ENCODE measurements at places on chromosomes 7 and 10.

GRCh38 chr10:99329554-99330346, 594 bp downstream of the CNNM1 start:
- DNase-seq, result no peak

DNA sequence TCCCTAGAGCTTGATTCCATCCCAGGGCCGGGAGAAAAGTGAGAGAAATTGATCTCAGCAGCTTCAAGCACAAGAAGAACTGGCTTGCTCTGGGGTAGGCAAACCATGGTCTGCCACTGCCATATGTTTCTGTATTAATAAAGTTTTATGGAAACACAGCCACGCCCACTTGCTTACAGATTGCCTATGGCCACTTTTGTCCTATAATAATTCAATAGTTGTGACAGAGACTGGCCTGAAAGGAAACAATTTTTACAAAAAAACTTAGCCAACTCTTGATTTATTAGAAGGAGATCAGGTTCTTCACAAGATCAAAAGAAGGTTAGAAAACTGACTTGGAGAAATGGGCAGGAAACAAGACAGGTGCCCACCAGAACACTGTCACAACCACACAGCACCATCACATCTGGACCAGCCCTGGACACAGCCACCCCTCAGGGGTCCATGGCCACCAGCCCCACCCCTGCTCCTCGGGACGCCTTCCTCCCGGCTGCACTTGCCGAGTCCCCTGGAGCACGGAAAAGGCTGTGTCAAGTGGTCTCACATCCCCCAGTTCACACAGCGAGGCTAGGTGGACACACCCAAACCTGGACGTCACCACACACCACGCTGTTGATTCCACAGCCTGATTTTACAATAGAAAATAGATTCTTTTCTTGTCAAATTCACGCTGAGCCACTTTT, 85.4 kb downstream of the PTPRN2 start:
- DNase-seq, result no peak

DNA sequence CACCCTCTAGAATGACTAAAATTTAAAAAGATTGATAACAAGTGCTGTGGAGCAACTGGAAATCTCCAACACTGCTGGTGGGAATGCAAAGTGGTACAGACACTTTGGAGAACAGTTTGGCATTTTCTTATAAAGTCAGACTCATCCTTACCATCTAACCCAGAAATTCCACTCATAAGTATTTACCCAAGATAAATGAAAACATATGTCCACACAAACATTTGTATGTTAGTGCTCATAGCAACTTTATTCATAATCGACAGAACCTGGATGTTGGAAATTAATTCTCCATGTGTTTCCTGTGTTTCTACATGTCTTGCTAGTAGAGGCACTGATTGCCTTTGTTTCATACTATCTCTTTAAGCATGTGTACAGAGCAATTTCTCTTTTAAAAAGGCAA, 282.4 kb downstream of the AHR start:
- no peak for DNase-seq

DNA sequence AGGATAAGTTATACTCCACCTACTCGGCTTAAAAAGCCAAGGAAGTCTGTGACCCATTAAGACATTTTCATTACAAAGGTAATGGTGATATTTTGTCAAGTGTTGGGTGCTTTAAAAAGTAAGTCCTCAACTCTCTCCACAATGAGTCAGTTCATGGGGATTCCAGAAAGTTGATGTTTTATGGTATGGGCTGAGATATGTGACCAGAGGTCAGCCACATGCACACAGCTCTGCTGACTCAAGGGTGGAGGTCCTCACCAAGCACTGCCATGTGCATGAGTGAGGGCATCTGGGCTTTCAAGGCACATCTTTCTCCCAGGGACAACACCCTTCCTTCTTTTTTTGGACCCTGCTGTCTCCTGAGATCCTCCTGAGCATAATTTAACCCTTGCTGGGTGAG, 292.9 kb downstream of the PTEN start:
- DNase-seq, result no peak

- no peak for DNase-seq
Measured at GRCh38 chr7:28840592-28840995, 117.5 kb downstream of the TRIL start.

DNA sequence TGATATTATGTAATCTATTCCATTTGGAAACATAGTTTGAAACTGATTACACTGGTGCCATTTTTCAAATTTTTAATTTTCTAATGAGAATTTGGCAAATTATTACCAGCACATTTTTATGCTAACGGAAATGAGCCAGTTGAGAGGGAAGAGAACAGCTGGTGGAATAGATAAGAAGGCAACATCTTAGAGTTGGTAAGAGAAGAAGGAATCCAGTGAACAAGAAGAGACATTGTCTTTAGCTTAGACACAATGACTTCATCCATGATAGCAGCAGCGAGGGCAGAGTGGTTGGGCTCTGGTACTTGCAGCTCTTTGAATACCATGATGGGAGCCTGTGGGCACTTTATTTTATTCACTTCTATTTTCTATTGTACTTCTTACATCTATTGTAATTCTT, 89.6 kb downstream of the CHRM2 start:
- no peak for DNase-seq

GRCh38 chr10:42953684-42954674, 122.9 kb upstream of the RET start:
- no peak for DNase-seq

DNA sequence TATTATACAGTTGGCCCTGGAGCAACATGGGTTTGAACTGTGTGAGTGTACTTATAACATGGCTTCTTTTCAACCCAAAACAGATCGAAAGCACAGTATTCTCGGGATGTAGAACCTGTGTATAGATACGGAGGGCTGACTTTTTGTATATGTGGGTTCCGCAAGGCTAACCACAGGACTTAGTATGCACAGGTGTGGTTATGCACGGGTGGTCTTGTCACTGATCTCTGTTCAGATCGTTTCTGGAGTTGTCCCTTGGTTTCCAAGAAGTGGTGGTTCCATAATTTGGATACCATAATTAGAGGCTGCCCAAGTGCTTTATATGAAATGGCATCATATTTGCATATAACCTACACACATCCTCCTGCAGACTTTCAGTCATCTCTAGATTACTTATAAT, 10.9 kb upstream of the BHLHA15 start:
- DNase-seq, result no peak

DNA sequence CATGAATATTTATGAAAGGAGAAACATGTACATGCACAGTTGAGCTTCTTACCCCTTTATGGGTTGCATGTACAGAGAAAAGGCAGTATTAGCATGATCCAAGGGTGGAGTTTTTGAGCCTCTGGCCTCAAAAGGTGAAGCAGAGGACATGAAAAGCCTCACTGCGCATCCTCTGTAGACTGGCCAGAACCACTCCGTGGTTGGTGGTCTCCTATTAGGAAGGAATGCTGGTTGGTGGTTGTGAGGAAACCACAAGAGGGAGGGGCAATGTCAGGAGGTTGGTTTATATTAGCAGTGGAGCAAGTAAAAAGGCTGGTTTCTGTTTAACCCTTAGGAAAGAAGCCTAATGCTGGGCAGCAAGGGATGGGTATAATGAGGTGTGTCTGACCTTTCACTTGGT, 37.5 kb downstream of the AHCYL2 start:
- DNase-seq, result no peak

DNA sequence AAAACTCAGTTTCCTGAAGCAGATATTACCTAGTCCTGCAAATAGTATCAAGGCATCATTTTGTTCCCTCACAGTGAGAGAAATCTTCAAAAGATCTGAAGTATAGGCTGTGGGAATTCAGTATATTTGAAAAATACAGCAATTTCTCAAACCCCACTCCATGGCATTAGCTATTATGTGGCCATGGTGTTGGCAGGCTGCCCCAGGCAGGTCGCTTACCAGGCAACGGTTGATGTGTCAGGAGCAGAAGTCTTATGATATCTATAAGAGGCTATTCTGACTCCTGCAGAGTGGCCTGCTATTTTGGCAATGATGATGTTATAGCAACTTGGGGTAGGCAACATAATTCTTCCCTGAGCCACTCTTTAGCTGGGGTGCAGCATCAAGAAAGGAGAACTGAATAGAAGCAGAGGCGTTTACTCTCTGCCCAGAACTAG, 187.9 kb downstream of the PLXDC2 start:
- no peak for DNase-seq

DNA sequence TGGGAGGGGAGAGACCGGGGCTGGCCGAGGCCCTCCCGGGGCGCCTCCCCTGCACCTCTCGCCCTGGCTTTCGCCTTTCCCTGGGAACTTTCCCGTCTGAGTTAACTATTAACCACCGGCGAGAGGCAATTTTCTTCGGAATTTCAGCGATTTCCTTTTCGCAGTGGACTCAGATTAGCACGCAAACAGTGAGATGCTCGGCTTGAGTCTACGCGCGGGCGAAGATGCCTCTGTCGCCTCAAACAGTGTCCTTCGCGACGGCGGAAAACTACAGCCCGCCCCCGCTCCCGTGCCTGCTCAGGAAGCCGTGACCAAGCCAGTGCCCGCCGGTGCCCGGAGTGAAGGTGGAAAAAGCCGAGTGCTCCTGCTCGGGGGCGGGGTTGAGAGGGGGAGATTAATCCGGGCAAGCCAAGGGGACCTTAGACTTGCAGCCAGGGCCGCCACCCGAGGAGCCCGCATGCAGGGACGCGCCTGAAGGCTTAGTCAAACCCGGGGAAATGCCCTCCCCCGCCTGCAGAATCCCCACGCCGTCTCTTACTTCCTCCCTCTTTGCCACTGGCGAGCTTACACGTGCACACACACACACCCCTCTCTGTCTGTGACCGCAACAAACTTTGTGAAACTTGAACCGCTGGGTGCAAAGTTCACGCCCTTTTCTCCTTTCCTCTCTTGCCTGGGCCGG, 14.5 kb upstream of the PAX2 start:
- DNase-seq, result no peak

DNA sequence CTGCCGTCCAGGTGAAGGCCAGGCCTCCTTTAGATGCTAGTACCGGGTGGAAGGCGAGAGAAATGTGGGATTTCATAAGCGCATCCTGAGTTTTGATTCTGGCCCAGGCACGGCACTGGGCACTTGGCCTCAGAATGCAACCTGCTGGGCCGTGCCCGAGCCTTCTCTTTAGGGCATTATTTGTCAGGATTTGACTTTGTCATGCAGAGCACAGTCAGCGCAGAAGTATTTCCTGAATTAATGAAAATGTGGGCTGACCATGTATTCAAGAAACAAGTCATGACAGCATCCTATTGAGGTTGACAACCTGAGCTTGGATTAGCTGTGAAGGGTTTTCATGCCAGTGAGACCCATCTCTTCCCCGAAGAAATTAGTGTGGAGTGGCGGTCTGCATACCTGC, 34.4 kb downstream of the RCC1L start:
- DNase-seq, result no peak

- no peak for DNase-seq
Measured at GRCh38 chr7:6164491-6164890, 107.9 kb downstream of the CYTH3 start.

DNA sequence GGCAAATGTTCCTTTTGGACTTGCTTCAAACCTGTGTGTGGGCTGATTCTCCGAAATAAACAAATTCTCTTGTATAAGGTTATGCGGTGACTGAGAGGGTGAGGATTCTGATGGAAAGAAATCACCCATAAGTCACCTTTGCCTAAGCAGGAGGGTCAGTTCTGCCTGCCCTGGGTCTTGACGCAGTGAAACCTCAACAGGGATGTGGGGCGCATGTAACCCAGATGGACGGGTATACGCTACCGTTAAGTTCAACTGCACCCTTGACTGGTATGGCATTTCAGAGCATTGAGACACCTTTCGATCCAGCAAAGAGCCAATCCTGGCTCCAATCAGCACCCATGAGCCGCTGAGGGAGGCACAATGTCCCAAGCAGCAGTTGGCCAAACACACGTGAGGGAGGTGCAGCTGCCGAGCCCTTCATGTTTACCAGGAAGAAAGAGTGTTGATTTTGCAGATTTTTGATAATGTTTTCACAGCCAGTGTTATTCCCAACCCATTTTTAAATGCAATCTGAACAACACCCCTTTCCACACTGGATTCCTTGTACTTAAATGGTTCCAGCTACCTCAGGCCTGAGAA, 48.1 kb downstream of the SORBS1 start:
- DNase-seq, result no peak

- DNase-seq, result no peak
Measured at GRCh38 chr10:94218493-94219183, 144.1 kb downstream of the NOC3L start.

- no peak for DNase-seq
Measured at GRCh38 chr7:9711259-9711918, 1262.3 kb upstream of the PHF14 start.

DNA sequence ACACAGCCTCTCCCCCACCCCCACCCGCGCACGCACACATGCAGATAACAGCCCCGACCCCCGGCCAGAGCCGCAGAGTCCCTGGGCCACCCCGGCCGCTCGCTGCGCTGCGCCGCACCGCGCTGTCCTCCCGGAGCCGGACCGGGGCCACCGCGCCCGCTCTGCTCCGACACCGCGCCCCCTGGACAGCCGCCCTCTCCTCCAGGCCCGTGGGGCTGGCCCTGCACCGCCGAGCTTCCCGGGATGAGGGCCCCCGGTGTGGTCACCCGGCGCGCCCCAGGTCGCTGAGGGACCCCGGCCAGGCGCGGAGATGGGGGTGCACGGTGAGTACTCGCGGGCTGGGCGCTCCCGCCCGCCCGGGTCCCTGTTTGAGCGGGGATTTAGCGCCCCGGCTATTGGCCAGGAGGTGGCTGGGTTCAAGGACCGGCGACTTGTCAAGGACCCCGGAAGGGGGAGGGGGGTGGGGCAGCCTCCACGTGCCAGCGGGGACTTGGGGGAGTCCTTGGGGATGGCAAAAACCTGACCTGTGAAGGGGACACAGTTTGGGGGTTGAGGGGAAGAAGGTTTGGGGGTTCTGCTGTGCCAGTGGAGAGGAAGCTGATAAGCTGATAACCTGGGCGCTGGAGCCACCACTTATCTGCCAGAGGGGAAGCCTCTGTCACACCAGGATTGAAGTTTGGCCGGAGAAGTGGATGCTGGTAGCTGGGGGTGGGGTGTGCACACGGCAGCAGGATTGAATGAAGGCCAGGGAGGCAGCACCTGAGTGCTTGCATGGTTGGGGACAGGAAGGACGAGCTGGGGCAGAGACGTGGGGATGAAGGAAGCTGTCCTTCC, 620 bp downstream of the EPO start:
- no peak for DNase-seq

GRCh38 chr10:47254611-47255010, 45.4 kb upstream of the GDF10 start:
- DNase-seq, result no peak

- no peak for DNase-seq
Measured at GRCh38 chr7:149228831-149229471, 10.5 kb upstream of the ZNF212 start.

DNA sequence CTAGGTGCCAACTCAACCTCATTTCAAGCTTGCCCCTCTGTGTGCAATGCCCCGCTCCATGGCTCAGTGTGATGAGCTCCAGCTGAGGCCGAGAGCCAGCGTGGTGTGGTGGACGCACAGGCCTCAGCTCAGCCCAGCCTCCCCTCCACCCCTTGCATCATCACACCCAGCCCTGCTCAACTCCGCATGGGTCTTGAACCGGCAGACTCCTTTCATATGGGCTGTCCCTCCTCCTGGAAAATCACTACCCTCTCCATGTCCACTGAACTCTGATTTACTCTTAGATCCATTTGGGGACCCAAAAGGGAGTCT, 16.6 kb upstream of the SLC18A3 start:
- DNase-seq, result no peak

GRCh38 chr10:127198307-127198706, 1.9 kb upstream of the INSYN2A start:
- DNase-seq, result no peak
